ENCODE measurements at places on chromosomes 5 and 9.

DNA sequence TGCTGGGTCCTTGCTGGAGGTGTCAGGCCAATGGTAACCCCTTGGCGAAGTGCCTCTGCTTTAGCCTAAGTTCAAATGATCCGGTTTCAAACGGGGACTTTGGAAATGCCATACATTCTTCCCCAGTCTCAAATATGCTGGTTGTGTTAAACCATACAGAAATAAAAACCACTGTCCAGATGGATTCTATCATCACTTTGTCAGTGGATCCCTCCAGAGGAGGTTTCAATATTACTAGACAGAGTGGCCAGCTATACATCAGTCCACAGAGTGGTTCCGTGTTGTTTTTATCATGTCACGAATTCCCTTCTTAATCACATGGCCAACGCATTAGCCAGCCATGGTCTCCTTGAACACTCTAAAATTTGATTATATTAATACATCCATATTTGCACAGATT is 7.3 kb upstream of the RANBP17 start:
- no peak for DNase-seq

- DNase-seq: no peak
Measured at GRCh38 chr9:34709196-34709978, 549 bp downstream of the CCL21 start.

DNA sequence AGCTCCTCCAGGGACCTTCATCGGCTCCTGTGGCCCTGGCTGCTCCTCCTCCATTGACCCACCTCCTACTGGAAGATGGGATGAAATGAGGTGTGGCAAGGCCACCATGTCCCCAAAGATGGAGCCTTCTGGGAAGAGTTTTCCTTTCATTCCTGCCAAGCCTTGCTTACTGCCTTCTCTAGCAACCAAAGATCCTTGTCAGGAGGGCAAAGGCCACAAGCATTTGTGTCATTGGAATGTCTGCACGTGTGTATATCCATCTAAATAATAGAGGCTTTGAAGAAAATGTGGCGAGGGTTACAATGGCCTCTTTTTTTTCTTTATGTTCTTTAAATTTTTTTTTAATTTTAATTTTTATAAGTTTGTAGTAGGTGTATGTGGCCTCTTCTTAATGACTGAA is 313.6 kb downstream of the ARHGEF28 start:
- no peak for DNase-seq

GRCh38 chr5:93378073-93378472 is 202.9 kb downstream of the NR2F1-AS1 start:
- no peak for DNase-seq

- peak; percentile 16 for DNase-seq
Measured at GRCh38 chr5:65483546-65484346, 2.0 kb upstream of the ADAMTS6 start.

- DNase-seq: no peak
Measured at GRCh38 chr5:146419696-146420095, 27.4 kb upstream of the TCERG1 start.

DNA sequence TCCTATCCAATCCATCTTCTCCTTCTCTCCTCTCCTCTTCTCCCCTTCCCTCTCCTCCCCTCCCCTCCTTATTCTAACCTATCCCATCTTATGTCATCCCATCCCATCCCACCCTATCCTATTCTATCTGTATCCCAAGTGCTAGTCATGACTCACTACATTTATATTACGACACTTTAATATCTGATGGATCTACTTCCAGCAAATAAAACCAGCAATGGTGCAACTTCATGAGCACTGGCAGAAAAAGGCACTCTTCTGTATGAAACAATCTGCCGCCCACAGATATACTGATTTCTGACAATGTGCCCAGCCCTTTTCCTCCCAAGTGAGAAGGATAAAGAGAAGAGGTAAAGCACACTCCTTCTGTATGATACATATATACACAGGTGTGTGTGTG is 86.6 kb upstream of the ANKH start:
- no peak for DNase-seq
